C1 segment of cervical spinal cord (tissue), 14 donors: ENCODE measurements at places on chromosomes 2 and 18.
A peak's percentile ranks its signal among the peaks of the same experiment; 100 is the strongest.

DNA sequence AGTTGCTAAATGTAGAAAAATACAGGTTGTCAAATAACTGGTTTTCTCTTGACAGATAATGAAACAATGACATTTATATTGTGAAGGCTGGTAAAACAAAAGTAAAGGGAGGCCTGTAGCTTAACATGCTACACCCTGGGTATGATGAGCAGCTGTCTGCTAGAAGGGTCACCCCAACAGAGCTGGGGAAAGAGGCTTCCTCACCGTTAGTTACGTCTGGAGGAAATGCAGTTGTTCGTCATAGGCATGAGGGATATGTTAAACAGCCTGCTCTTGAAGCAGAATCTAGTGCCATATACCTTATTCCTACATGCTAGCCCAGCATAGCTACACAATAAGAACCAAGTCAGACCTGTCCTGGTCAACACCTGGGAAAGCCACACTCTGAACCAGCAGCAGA is 49.9 kb downstream of the LPIN2 start:
- DNase-seq = no peak

DNA sequence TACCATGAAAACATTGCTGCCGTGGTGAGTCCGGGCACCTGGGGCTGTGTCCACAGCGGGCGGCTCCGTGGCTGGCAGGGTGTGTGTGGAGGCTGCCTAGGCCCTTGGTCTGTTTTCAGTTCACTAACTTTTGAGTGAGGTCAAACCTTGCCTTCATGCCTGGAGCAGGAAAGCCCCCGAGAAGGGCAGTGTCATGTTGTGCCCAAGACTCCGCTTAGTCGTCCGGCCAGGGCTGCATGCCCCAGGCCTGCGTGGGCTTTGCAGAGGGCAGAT is 24.1 kb downstream of the MAL start:
- DNase-seq = no peak

GRCh38 chr2:12769492-12770105 is 52.9 kb downstream of the TRIB2 start:
- no peak for DNase-seq

GRCh38 chr18:58320907-58321561 is 277.0 kb downstream of the NEDD4L start:
- no peak for DNase-seq

GRCh38 chr18:56224669-56225561 is 413.5 kb downstream of the TXNL1 start:
- DNase-seq = no peak

DNA sequence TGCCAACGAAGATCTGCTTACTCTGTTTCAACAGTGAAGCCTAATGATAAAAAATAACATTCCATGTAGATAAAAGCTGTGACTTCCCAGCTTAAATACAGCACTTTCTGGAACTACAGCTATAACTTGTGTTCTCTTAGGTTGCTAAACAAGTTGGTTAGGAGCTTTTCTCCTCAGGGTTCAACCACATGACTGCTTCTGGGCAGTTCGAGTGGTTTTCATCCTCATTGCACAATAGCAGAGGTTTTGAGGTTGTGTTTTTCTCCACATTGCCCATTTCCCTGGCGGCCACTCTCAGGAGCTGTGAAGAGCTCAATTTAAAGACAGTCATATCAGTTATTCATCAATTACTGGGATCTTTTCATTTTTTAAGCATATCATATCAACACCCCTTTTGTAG is 102.2 kb upstream of the CYP1B1 start:
- DNase-seq = peak; percentile 4

DNA sequence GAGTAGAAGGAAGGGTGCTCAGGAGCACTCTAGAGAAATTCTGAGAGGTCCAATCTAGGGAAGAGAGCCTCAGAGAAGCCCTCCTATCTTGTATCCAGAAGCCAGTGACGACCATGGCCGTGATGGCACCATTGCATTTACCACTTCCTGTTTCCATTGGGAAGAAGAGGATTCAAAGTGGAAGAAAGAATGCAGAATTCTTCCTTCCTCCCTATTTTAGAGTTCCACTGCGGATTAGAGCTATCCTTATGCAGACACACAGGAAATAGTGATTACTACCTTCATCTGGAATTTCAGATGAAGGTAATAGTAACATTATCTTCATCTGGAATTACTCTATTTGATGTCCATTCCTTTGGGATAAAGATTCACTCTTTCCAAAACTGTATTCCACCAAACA is 45.6 kb upstream of the PCBP1 start:
- DNase-seq = no peak

DNA sequence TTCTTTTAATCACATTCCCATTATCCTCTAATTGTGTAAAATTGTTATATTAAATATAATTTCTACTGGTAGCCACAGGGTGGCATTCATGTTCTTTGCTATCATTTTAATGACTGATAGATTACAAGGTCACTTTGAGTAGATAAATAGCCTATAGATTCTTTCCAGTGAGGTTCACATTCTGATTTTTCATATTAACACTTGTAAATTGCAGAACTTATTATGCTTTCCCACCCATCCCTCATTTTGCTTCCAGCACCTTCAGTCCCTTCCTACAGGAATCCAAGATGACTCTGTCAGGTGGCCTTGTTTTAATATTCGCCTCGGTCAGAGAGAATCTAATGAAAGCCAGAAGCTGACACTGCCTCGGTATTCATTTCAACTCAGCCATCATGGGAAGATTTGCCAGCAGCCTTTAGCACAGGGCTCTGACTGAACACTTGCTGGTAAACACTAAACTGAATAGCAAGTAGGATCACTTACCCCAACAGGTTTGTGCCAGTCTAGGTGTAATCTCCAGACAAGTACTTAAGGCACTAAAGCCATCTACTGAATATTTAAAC is 101.2 kb upstream of the FSHR start:
- peak; percentile 5 for DNase-seq

DNA sequence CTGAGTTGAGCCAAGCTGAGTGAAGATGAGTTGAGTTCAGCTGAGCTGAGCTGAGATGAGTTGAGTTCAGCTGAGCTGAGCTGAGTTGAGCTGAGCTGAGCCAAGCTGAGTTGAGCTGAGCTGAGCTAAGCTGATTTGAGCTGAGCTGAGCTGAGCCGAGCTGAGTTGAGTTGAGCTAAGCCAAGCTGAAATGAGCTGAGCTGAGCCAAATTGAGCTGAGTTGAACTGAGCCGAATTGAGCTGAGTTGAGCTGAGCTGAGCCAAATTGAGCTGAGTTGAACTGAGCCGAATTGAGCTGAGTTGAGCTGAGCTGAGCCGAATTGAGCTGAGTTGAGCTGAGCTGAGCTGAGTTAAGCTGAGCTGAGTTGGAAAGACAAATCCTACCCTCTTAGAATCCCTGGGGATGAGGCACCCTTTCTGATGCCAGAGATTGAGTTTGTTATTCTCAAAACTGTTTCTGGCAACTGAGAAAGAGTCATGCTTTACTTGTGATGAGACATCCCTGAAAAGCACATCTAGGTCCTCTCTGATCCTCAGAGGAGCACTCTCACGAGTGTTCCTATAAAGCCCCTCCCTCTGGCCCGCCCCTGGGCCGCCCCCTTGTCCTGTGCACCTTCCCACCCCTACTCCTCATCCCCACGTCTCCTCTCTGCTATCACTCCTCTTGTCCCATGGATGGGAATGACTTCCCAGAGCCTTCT is 116.5 kb downstream of the MCFD2 start:
- no peak for DNase-seq

DNA sequence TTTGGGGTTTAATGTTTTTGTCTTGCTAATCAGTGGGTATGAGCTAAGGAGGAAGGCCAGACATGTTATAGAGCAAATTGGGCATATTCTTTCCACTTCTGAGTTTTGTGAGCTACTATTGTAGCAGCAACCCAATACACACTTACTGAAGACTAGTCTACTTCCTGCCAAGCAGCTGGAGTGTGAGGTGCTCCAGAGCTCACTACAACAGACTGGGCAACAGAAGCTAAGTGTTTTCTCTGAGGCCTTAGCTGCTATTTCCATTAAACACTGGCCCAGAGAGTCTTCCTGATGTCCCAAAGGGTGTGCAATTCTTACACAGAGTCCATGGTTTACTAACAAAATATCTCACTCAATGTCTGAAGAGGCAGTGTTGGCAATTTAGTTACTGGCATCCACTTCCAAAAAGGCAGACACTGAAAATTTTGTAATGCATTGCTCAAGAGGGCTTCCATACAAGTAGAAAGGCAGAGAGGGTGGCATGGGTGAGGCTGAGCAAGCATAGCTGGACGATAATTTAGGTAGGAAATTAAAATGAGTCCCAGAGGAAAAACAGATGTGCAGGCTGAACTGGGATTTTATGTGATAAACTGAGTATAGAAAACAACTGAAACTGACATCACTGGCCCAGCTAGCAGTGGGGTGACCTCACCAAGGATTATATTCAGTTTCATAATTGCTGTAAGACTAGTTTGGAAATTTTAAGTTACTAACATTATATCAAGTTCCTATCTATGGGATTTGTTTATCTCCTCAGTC is 68.6 kb downstream of the ZC3H6 start:
- DNase-seq = no peak

DNA sequence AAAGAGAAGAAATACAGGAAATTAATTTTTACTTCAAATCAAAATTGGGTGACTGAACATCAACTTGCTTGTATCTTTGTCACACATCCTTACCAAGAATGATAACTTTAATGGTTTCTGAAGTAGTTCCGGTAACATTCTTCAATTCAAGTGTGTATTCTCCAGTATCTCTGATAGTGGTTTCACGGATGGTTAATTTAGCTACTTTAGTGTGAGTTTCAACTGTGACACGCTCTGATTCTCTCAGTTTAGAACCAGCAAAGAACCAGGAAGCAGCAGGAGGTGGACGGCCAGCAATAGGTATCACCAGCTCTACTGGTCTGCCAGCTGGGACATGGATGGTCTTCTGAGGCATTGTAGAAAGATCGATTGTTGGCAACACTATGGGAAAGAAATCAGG is 62.3 kb downstream of the PLEKHA3 start:
- no peak for DNase-seq

DNA sequence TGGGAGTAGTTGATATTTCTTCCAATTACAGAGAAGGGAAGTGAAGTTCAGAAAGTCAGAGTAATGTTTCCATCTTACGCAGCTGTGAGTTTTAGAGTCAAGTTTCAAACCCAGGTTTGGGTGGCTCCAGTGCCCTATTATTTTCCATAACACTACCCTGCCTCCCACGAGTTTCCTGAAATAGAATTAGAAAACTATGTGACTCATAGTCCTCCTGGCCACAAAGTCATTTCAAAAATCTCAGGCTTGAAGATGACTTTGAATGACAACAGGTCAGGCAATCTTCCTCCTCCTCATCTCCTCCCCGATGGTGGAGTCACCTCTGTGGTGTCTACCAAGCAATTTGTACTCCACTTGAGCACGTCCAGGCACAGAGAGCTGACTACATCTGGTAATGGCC is 212.3 kb upstream of the TRIB2 start:
- no peak for DNase-seq

DNA sequence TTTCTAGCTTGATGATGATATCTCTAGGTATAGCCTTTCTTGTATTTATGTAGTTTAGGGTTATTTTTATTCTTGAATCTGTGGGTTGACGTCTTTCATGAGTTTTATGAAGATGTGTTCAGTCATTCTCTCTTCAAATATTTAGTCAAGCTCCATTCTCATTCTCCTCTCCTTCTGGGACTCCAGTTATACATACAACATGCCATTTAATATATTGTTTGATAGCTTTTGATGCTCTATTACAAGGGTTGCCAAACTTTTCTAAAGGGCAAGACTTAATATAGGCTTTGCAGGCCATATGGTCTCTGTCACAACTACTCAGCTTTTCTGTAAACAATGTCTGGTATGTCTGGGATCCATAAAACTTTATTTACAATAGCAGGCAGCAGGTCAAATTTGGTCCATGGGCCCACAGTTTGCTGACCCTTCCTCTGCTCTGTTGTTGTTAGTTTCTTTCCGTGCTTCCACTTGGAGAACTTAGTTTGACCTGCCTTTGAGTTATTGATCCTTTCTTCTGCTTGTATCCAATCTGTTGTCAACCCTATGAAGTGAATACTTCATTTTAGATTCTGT is 40.6 kb upstream of the GPAT2 start:
- no peak for DNase-seq

- no peak for DNase-seq
Measured at GRCh38 chr2:17476830-17477229, 41.4 kb downstream of the RAD51AP2 start.

- DNase-seq = no peak
Measured at GRCh38 chr2:36530178-36530982, 67.6 kb downstream of the FEZ2 start.

DNA sequence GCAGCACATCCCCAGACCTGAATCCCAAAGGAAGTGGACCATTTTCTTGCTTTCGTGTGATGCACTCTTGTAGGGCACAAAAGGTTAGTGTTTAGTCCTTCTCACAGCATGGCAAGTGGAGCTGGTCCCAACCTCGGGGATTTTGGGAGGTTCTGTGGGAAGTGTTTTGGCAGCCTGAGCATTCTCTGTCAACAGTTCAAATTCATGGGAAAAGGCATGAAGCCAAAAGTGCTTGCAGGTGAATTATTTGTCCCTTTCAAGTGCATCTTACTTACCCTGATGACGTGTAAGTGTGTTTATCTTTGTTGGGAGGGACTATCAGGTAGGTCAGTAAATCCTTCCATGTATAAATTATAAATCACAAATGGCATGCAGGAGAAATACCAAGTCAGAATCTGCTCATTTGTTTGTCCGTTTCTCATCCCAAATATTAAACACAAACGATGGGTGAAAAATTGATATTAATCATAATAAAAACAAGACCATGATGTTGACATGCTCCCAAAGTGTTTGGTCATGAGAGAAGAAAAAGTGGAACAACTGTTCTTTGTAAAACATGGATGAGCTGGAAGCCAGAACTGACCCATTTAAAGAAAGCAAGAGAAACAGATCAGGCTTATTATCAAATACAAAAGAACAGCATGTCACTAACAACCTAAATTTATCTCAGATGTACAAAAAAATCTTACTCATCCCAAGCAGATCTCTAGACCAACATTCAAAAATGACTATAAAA is 57.6 kb downstream of the EPHA4 start:
- no peak for DNase-seq

- DNase-seq = no peak
Measured at GRCh38 chr2:239017491-239018098, 169.7 kb downstream of the TWIST2 start.

DNA sequence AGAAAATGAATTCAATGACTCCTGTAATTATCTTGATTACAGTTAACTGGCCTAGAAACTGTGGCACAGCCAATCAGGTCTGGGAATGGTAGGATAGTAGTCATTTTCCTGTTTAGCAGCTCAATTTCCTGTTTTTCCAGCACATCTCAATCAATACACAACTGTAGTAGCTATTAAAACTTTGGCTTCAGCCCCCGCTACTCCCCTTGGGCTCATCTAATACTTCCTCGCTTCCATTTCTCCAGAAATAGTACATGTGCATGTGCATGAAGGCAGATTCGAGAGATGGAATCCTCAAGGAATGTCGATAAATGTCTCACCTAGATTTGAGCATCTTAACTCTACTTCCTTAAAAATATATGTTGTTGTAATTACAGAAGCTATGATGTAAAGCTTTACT is 9.7 kb downstream of the COBLL1 start:
- no peak for DNase-seq

DNA sequence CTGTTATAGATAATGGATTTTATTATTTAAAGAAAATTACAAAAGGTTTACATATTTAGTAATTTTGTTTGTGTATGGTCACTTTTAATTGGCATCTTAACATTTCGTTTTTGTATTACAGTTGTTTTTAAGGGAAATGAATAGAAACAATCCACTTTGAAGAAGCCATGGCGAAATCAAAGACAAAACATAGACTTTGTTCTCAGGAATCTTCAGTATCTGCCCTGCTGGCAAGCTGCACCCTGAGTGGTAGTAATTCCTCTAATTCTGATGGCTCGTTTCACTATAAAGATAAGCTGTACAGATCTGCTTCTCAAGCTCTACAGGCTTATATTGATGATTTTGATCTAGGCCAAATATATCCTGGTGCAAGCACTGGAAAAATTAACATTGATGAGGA is 2.7 kb downstream of the C18orf54 start:
- DNase-seq = no peak
